ENCODE measurements at places on chromosomes 2 and 18.

DNA sequence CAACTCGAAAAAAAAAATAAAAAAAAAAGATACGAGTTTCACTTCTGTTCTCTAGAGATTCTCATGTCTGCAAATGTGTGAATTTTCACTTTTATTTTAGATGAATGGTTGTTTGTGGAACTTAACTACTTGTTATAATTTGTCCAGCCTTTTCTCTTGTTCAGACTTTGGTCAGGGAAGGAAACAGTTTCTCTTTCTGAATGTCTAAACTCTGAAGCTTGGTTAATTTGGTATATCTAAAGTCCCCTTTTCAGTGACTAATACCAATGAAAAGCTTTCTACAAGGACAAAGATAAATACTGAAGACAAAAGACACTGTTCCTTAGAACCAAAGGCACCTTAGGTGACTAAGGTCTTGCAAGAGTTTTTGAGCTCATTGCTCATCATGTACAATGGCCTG is 144.4 kb upstream of the PIEZO2 start:
- no peak for ATAC-seq

GRCh38 chr2:138228101-138228500 is 263.8 kb downstream of the HNMT start:
- ATAC-seq: no peak

DNA sequence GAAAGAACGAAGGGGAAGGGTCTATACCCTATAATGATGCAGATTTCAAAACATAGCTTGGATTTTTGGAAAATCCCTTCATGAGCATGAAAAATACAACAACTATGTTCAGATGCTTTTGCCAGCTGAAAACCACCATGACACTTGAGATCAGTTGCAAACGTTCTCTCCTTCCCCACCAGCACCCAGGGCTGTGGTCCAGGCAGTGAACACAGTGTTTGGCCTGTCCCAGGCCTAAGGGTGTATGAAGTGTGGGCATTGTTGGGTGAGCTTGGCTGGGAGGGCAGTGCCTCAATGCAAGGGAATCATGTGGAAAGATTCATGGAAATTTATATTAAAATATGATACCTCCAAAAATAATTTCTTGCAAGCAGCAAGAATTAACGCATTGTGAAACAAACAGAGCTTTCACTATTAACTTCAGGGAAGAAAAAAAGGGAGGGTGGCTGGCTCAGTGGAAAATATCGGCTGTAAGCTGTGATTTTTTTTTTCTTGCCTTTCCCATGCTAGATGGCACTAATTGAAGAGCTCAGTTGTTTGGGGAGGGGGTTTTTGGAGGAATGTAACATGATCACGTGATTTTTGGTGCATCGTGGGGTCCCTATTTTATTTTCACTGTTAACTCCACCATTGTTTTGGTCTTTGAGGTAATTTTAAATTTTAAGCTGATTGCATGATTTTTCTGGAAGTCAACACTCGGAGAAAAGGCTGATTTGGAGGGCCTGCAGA is 52.0 kb downstream of the CDC42EP3 start:
- no peak for ATAC-seq

- no peak for ATAC-seq
Observed at GRCh38 chr2:112902816-112903215, 8.1 kb upstream of the IL37 start.
